ENCODE measurements at places on chromosomes 6 and 20. TPM values are rescaled to one million over a fixed set of nuclear protein-coding genes. Genes with fewer than 3 reads are reported as not detected.

The SYNDIG1 gene
- total RNA-seq, result not detected

The GSTA2 gene
- total RNA-seq, result not detected

The NRSN1 gene
- not detected for total RNA-seq

GRCh38 chr6:87661016-87661415 lies 41.0 kb downstream of the AKIRIN2 start:
- no peak for DNase-seq
- H3K27me3 ChIP-seq, result no peaks in the 10 kb centered on the region
- peaks cover 15% of the 10 kb centered on the region for H3K36me3 ChIP-seq
- no peaks in the 10 kb centered on the region for H3K4me1 ChIP-seq
- no peak overlapping the region for H3K27ac ChIP-seq

DNA sequence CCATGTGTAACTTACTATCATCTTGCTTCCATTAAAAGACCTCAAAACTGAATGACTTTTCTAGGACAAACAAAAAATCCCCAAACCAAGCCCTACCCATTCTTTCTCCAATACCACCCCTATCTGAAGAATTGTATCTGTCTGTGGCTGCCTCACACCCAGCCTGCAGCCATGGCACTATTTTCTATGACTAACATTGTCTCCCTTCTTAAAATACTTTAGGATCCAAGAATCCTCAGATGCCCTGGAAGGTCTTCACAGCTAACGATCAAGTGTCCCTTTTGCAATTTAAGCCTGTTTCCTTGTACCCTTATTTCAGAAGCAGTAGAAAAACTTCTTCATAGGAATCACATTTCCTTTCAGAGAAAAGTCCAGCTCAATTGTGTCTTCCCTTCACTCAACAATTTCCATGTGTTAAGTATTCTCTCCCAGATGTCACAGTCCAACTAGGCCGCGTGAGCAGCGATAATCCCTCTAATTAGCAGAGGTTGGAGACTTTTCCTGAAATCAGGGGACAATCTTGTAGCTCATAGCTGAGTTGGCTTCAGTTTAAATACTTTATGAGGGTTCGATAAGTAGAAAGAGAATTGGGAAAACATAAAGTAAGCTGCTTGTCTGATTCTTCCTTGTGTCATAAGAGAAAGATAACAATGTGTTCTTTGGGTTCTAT lies 5.2 kb upstream of the MEP1A start:
- no peaks in the 10 kb centered on the region for H3K27me3 ChIP-seq
- no peaks in the 10 kb centered on the region for H3K36me3 ChIP-seq
- DNase-seq, result no peak
- H3K4me1 ChIP-seq, result no peaks in the 10 kb centered on the region

GRCh38 chr6:14146506-14147096 lies 29.0 kb downstream of the CD83 start:
- H3K36me3 ChIP-seq, result no peaks in the 10 kb centered on the region
- no peaks in the 10 kb centered on the region for H3K4me1 ChIP-seq
- no peak overlapping the region for H3K27ac ChIP-seq
- no peak overlapping the region for H3K4me3 ChIP-seq
- no peak for DNase-seq

DNA sequence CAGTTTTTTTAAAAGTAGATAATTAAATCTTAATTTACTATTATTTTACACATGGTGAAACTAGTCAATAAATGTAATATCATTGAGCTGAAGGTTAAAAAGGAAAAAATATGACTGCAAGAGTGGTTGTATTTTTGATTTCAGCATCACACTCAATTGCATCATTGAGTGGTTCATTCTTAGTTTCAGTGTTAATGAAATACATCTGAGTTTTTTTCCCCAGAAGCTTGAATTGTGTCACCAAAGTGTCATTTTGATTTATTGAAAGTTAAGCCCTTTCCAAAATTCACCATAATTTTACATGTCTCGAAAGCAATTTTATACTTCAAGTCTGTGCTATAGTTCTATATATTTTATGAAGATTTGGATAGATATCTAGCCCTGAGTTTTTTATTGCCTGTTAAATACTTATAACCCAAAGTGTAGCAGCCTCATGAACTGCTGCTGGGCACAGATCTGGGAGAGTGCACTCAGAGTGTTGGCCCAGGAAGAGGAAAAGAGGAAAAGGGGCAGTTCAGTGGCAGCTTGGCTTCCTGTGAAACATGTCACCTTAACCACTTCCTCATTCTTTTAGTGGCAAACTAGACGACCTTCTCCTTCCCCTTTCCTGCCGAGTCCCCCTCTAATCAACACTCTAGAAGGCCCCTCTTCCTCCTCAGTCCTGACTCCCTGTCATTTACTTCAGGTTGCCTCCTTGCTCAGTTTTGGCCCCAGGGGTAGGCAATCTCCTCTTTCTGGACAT lies 140.7 kb downstream of the ESR1 start:
- no peaks in the 10 kb centered on the region for H3K4me1 ChIP-seq
- H3K4me3 ChIP-seq, result no peak overlapping the region
- H3K27me3 ChIP-seq, result no peaks in the 10 kb centered on the region
- no peak overlapping the region for H3K27ac ChIP-seq
- no peak for DNase-seq

- H3K27ac ChIP-seq, result no peak overlapping the region
- H3K4me1 ChIP-seq, result peaks cover 30% of the 10 kb centered on the region
- no peak for DNase-seq
- H3K36me3 ChIP-seq, result no peaks in the 10 kb centered on the region
Measured at GRCh38 chr6:155186052-155186658, 77.7 kb upstream of the CLDN20 start.

DNA sequence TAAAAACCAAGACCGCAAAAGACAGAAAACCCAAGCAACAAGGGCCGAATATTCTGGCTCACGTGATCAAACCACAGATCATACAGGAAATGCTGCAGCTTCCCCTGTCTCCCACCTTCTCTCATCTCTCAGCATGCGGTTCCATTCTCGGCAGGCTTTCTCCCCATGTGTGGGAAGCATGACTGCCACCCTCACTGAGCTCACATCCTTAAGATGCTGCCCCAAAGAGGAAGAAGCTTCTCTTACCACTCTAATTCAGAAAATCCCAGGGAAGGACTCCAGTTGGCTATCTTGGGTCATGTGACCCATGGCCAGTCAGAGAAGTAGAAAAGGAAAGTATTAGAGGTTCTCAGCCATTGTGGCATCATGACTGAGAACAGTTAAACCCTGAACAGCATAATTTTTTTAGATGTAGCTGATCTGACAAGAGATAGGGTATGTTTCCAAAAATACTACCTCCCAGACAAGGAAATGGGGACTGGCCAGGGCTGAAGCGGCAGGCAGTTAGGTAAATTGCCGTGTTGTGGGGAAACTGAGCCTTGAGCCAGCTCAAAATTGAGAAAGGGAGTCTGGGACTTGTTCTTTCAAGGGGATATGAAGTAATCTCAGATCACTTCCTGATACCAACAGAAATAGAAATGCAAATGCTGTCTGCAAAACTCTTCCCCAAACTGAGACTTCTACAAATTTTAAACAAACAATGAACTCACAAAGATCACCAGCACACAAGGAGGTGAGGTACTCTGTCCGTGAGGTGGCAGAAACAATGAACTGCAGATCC lies 37.1 kb upstream of the GRM4 start:
- H3K4me3 ChIP-seq, result no peak overlapping the region
- no peaks in the 10 kb centered on the region for H3K27me3 ChIP-seq
- H3K36me3 ChIP-seq, result no peaks in the 10 kb centered on the region
- peaks cover 10% of the 10 kb centered on the region for H3K4me1 ChIP-seq

DNA sequence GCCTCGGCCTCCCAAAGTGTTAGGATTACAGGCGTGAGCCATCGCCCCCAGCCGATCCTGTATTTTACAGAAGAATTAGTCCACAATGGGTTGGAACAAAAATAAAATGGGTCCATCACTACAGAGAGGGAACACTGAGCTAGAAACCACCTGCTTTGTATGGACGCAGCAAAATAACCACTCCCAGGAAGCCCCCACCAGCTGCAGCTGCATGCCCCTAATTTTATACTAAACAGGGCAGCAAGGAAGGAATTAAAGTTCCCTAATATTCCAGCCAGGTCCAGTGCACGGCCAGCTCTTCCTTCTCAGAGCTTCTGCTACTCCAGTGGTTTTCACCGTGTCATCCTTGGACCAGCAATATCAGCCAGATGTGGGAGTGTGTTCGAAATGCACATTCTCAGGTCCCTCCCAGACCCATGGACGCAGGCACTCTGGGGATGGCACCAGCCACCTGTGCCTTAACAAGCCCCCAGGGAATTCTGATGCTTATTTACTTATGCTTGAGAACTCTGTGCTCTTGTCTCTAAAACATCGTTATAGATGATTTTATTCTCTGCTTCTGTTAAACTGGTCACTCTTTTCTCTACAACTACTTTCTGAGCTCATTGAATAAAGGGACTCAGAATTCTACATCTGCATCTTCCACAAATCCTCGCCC lies 189.5 kb upstream of the SLC24A3 start:
- no peaks in the 10 kb centered on the region for H3K27me3 ChIP-seq
- no peak overlapping the region for H3K4me3 ChIP-seq
- peaks cover 28% of the 10 kb centered on the region for H3K4me1 ChIP-seq
- H3K36me3 ChIP-seq, result no peaks in the 10 kb centered on the region
- H3K27ac ChIP-seq, result no peak overlapping the region

- no peaks in the 10 kb centered on the region for H3K4me1 ChIP-seq
- no peak for DNase-seq
- H3K4me3 ChIP-seq, result no peak overlapping the region
- no peak overlapping the region for H3K27ac ChIP-seq
- H3K27me3 ChIP-seq, result no peaks in the 10 kb centered on the region
Measured at GRCh38 chr6:104183816-104184435, 675.8 kb downstream of the HACE1 start.
